A549 treated with GW870086 at 1 μM for 4 hours (cell line): ENCODE measurements at places on chromosomes 1 and 21. TPM values are rescaled to one million over a fixed set of nuclear protein-coding genes. Genes with fewer than 3 reads are reported as not detected.

Gene GRIK1
- not detected in 5 replicates for total RNA-seq

Gene VSIG8
- not detected in 5 replicates for total RNA-seq

Gene ARF1
- total RNA-seq, result 382 to 459 TPM (median 447 TPM) in 5 replicates

Gene PLOD1
- 69.4 to 85.4 TPM (median 79.5 TPM) in 5 replicates for total RNA-seq

Gene GJA9
- 0.06 to 0.08 TPM (median 0.07 TPM) in 3 of 5 replicates, not detected in the others for total RNA-seq

Gene NTRK1
- 0.03 to 0.18 TPM (median 0.16 TPM) in 4 of 5 replicates, not detected in the other for total RNA-seq
